ENCODE measurements at places on chromosomes 3 and 15.

DNA sequence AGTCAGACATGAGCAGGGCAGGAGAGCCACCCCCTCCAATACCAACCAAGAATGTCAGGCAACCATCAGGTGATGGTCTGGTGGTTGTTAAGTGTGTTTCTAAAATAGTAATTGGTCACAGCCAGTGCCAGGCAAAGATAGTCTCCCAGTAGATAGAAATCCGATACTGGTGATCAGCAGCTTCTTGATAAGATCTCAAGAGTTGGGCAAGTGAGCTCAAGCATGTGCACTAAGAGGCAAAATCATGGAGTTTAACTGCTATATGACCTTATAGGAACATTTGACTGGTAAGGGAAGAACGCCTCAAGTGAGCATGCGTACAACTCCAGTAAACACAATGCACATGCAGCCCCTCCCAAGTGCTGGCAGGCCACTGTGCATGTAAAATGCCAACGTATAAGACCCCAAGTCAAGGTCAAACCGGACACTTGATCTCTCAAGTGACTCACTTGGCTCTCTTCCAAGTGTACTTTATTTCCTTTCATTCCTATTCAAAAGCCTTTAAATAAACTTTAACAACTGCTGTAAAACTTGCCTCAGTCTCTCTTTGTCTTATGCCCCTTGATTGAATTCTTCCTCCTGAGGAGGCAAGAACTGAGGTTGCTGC, 36.0 kb upstream of the CBLB start:
- no peak for DNase-seq

- peak; percentile 49 for DNase-seq
These were observed 991.1 kb downstream of the GBE1 start for GRCh38 chr3:80770106-80771074.

GRCh38 chr3:189883113-189883753, 237.5 kb downstream of the P3H2 start:
- no peak for DNase-seq

GRCh38 chr3:14137445-14137844, 12.6 kb downstream of the TMEM43 start:
- DNase-seq = no peak

DNA sequence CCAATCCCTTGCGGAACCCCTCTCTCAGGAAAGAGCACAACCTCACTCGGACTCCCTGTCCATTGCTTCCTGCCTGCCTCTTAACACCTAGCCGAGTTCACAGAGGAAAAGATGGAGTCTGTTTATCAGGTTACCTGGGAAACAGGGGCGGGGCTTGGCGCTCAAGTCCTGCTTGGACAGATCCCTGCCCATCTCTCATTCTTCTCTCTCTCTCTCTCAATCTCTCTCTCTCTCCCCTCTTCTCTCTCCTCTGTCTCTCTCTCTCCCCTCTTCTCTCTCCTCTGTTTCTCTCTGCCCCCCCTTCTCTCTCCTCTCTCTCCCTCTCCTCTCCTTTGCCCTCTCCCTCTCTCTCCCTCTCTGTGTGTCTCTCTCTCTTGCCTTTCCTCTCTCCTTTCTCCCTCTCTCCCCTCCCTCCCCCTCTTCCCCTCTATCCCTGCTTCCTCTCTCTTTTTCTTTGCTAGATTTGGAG, at the start of gene EFHB:
TSS of gene EFHB (minus strand) at position 120 of the 469 bp plus-strand sequence. CDS start 199 bp downstream, outside the sequence.
- DNase-seq = peak; percentile 41

DNA sequence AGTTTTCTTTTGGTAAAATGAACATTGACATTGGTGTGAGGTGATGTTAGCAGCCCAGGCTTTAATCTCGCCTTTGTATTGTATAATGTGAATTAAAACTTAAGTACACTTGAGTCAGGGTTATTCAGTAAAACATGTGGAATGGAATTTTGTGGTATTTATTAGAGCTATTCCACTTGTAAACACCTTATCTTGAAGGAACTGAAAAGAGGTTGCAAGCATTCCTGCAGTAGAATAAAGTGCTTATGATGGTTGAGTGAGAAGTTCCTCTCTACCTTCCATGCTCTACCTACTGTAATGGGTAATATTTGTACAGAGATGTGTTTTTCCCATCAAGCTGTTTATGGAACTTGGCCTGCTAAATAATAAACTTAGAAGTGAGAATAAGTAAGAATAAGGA, 36.1 kb downstream of the HMG20A start:
- no peak for DNase-seq

DNA sequence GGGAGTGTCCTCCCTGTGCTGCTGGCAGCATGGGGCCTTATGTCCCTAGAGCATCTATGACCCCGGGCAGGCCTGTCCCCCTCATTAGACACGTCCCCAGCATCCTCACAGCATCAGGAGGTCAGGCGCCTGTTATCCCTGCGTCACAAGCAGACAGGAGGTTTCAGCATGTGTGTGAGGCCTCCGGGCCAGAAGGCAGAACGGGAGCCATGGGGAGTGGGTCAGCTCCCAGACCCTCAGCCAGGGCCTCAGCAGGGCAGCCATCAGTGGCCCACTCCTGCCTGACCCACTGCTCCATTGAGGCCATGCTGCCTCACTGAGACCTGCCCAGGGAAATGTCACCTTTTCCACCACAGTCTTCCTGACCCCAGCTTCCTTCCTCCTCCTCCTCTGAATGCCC, 71.6 kb downstream of the DNAJB8 start:
- DNase-seq = no peak

DNA sequence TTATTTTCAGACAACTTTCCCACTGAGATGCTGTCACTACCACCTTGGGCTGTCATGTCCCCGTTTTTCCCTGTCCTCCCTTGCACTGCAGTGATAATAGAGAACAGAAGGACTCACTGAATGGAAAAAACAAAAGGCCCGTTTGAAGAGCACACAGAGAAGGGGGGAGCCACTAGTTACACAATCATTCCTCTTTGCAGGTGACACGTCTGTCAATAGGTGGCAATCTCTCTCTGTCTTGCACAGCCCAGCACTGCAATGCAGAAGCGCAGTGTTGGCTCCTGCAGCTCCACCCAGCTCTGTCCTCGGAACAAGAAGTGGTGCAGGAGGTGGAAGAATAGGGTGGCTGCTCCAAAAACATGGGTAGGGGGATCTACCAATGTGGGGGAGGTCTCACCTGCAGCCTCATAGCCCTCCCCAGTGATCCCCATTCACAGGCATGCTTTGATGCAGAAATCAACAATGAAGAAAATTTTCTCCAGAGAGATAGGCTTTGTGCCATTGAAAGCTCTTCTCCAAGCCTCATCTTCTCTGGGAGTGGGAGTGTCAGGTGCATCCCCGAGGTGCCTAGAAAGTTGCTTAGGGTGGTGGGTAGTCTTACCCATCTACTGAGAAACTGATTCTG, 31.8 kb downstream of the FSTL1 start:
- peak; percentile 52 for DNase-seq

DNA sequence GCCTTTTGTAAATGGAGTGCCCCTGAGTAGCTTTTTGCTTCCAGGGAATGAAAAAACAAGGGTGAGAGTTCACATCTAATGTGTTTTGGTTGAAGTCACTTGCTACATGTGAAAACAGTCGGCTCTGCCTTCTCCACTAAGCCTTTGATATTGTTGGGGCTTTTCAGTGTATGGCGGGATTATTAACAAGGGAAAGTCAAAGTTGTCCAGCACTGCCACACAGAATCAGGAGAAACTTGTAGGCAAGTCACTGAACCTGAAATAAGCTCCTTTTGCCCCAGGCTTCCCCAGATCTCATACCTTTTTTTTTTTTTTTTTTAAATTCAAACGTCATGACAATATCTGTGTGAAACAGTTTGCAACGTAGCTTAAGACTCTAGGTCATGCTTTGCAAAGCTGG, 248.0 kb downstream of the FEZF2 start:
- no peak for DNase-seq

GRCh38 chr3:30638685-30639412, 32.4 kb downstream of the TGFBR2 start:
- DNase-seq = no peak

GRCh38 chr3:20608054-20608738, 422.2 kb upstream of the SGO1 start:
- DNase-seq = no peak

DNA sequence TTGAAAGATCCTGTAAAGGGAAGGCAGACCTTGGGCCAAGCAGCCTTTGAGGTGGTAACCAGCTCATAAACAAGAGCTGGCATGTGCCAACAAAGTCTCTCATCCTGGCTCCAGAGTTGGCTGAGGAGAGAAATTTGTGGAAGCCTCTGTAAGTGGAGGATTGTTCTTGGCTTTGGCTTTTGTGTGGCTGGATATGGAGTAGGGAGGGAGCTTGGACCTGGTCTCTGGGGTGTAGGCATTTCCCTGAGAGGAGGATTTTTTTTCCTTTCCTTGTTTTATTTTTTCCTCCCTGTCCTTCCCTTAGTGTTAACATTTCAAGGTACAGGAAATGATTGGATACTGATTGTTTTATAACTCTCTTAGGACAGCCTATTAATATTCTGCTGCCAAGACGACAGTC, 60.8 kb downstream of the ZNF609 start:
- DNase-seq = no peak

Data from lung (tissue), 17 donors.